ENCODE measurements at places on chromosomes 7 and 10. TPM values are rescaled to one million over a fixed set of nuclear protein-coding genes. Genes with fewer than 3 reads are reported as not detected.

The MEIG1 gene
- 0.58 TPM for total RNA-seq

The TAS2R38 gene
- total RNA-seq, result not detected

The ZPBP gene
- not detected for total RNA-seq

The GBF1 gene
- 37.7 TPM for total RNA-seq

The DNAJB9 gene
- total RNA-seq, result 15.6 TPM

The ADAM22 gene
- 2.2 TPM for total RNA-seq

The EPO gene
- total RNA-seq, result 0.15 TPM

The MINDY4 gene
- 1.3 TPM for total RNA-seq

The BLNK gene
- total RNA-seq, result not detected

The PAPOLB gene
- not detected for total RNA-seq

The RBM20 gene
- total RNA-seq, result 0.13 TPM

The SEMA3D gene
- not detected for total RNA-seq
